CD4-positive, alpha-beta T cell treated with Interleukin-15 for 4 hours (primary cell): ENCODE measurements at places on chromosomes 3 and 15.

DNA sequence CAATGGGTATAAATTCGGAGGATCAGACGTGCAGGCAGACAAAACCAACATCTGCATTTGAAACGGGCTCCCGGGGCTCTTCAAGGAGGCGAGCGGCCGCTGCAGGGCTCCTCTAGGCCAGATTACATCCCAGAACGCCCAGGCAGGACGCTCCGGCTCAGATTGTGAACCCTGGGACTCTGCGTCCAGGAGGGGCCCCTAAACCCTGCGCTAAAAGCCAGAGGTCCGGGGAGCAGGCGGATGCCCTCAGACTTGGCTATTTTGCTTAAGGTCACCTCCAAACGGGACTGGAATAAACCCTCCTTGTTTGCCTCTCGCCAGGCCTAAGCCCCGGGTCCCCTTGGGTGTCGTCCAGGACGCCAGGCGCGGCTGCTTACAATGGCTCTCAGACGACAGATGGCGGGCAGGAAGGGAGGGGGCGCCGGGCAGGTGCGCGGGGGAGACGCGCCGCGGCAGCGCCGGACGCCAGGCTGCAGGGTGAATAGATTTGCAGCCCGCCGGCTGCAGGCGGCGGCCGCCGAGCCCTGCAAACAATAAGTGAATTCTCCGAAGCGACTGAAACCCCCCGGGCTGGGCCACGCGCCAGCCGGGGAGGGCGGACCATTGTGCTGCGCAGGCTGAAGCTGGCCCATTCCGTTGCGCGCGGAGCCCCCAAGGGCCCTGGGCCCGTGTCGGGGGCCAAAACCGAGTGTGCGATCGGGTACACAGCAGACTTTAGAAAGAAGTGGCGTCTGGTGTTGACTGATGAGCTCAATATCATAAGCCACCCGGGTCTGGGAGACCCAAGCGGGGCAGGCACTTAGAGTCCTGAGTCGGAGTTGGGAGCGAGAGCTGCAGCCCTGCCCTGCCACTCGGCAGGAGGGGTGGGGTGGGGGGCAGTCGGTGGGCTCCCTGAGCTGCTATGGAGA, 32.3 kb upstream of the AMOTL2 start:
- no peak for DNase-seq

GRCh38 chr3:65439641-65440284, 599.0 kb downstream of the MAGI1 start:
- no peak for DNase-seq

DNA sequence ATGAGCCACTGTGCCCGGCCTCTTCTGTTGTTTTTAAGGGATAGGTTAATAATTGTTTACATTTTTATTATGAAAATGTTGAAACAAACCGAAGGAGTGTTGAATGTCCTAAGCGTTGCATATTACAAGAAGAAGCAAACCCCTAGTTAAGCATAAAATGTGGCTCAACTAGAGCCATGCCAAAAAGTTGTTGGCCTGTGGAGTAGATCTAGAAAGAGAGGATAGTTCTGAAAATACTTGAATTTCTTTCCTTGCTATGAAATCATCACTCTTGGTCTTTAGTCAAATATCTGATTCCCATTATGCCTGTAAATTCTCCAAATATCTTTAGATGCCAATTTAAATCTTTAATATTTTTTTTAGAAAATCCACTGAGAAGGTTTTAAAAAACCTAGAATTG, 12.8 kb downstream of the RBP2 start:
- no peak for DNase-seq

- DNase-seq = no peak
Measured at GRCh38 chr3:74023395-74023794, 398.7 kb upstream of the PDZRN3 start.

- DNase-seq = no peak
Measured at GRCh38 chr3:184471439-184471838, 90.1 kb upstream of the EPHB3 start.

- DNase-seq = no peak
Measured at GRCh38 chr3:54691289-54691771, 236.5 kb downstream of the LRTM1 start.

GRCh38 chr3:55156851-55157650, 229.2 kb upstream of the LRTM1 start:
- no peak for DNase-seq

- DNase-seq = no peak
Measured at GRCh38 chr15:32993285-32993684, 201.2 kb downstream of the FMN1 start.

DNA sequence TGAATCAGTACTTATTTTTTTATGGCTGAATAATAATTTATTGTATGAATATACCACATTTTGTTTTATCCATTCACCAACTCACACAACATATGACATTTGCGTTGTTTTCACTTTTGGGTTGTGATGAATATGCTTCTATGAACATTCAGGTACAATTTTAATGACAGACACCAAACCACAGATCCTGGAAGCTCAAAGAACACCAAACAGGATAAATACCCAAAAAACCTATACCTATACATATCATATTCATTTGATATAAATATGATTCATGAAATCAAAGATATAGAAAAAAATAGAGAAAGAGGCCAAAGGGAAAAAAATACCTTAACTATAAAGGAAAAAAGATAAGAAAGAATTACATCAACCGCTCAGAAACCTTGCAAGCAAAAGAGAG, 35.8 kb downstream of the FAM240A start:
- no peak for DNase-seq

DNA sequence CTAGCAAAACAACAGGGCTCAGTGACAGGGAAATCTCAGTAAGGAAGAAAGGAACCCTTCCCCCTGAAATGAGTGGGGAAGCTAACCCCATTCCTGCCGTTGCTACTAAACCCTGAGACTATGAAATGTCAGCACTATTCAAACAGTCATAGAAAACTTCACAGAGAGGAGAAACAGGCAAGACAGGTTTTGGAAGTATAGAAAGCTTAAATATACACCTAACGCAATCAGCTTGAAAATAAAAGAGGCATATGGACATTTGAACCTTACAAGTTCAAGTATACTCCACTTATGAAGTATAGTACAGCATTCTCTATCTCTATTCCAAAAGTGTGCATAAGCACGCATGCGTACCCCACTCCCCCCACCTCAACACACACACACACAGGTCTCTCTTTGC, 17.6 kb upstream of the FRMD4B start:
- no peak for DNase-seq

GRCh38 chr15:101563176-101563796, 73.8 kb upstream of the PCSK6 start:
- DNase-seq = no peak

DNA sequence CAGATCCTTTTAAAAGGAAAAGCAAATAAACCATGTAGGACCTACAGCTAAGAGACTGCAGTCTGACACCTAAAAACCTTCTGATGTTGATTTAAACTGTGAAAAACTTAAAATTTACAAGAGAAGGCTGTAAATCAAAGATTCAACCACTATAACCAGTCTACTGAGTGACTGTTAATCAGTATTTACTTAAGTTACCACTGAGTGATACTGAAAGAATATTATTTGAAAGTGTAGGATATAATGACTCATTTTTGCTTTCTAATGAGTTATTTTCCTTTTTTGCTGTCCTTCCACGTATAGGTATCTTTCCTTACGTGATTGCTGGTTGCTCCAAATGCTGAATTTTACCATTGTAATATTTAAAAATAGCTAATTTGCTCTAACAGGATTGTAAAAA, 44.6 kb downstream of the RFX7 start:
- DNase-seq = no peak

- DNase-seq = no peak
Measured at GRCh38 chr15:29037997-29038705, 152.4 kb downstream of the APBA2 start.

- DNase-seq = no peak
Measured at GRCh38 chr15:95292785-95293450, 1037.6 kb upstream of the NR2F2 start.

DNA sequence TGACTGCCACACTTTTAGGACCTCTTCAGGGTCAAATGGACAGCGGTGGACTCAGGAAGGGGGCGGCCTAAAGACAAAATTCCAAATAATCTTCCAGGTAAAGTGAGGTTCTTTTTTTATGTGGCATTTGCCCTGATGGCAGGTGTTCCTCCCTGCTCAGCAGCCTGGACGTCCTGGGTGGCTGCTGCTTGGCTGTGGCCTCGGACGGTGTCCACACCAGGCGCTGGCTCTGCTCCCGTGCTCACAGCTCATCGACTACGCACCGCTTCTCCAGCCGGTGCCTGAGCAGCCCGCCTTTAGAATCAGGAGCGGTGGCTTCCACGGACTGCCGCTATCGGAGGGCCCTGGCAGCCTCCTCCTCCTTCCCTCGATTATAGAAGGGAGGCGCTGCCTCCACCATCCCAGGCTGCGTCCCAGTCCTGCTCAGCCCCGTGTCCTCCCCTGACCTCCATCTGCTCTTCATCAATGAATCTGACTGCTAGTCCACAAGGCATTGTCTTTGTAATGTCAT, 41.9 kb downstream of the PCSK6 start:
- no peak for DNase-seq

DNA sequence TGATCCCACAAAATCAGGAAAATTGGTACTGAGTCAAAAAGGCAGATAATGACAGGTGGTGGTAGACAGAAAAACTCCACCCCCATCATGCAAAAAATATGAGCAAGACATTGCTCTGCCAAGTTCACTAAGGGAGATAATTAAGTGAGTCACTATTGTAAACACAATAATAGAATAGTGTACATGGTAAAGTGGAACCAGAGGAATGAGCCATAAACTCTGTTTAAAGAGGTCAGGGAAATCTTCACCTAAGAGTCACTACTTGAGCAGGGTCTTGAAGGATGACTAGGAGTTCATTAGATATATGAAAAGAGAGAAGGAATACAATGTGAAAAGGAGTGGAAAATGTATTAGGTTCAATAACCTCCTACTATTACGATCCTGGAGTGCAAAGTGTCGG, 213.4 kb upstream of the PEX5L start:
- DNase-seq = no peak

- no peak for DNase-seq
Measured at GRCh38 chr15:39243396-39243795, 337.5 kb upstream of the THBS1 start.

DNA sequence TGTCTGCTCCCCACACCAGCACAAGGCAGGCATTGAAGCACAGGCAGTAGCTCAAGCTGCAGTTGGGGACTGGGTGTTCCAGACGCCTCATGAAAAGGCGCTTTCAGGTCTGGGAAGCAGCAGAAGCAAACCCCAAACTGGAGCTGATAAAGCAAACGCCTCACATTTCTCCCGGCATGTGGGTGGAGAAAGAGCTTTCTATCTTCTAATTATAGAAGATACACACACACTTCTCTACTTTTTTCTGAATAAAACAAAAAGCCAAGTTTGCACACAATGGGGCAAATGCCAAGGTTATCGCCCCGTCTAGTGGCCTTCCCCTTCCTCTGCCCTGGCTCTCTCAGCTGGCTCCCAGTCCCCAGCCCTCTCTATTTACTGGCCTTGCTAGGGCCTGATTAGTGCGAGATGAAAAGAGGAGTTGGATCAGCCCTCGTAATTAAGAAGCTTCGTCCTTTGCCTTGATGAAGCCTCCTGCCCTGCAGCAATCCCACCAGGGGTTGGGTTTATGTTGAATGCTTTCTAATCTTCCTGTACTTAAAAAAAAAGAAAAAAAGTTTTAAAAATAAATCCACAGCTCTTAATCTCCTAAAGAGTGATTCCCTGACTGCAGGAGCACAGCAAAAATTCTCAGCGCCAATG, 120.2 kb downstream of the MEGF11 start:
- no peak for DNase-seq

DNA sequence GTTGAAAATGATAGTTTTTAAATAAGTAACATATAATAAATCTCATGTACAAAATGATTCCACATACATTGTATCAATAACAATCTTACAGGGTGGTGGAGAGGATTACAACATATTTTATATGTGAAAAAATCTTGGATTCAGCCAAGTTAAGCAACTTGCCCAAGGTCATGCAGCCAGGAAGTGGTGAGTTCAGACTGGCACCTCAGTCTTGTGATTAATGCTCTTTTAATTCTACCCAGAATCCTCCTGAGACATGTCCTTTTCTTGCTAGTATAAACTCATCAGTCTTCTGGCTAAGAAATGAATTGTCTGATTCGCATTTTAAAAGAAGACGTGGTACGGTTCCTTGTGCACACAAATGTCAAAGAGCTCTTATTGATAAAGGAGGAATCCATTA, 4.5 kb upstream of the MYRIP start:
- DNase-seq = no peak

GRCh38 chr3:100927775-100928174, 65.4 kb downstream of the ABI3BP start:
- no peak for DNase-seq

DNA sequence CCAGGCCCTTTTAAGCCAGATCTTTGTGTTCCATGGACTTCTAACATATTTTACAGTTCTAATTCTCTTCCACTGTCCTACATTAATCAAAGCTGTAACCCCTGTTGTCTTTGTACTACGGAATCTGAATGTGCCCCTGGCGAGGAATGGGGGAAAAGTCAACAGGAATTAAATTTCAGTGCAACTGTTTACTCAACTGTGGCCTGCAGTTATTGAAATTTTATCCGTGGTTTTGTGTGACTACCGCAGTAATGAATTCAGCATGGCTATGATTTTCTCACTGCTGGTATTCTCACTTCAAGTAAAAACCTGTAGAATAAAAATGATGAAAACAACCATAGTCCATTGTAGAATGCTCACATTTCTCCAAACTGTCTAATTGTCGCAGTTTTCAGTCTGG, 388.0 kb downstream of the FOXP1 start:
- no peak for DNase-seq

- no peak for DNase-seq
Measured at GRCh38 chr3:171804618-171805389, 5.5 kb downstream of the PLD1 start.

DNA sequence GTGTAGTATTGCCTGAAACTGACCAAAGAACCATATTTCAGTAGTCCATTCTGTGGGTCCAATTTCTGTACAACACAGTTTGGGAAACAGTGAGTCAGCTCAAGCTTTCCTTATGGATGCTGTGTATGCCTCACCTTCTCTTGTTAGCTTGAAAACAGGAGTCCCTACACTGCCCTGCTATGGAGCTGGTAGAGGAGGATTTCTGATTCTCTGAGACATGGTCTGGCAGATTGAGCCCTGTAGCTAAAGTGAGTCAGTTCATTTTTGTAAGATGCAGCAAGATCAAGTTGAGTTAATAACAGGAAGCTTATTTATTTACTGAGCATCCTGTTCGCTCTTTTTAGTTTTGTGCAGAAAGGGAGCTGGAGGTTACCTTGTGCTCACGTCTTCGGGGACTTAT, 424.1 kb upstream of the RBMS3 start:
- DNase-seq = no peak
